PC-9 (cell line): ENCODE measurements at places on chromosomes 16 and 17.

GRCh38 chr17:74373838-74374606, 6.7 kb downstream of the GPR142 start:
- no peak for DNase-seq

DNA sequence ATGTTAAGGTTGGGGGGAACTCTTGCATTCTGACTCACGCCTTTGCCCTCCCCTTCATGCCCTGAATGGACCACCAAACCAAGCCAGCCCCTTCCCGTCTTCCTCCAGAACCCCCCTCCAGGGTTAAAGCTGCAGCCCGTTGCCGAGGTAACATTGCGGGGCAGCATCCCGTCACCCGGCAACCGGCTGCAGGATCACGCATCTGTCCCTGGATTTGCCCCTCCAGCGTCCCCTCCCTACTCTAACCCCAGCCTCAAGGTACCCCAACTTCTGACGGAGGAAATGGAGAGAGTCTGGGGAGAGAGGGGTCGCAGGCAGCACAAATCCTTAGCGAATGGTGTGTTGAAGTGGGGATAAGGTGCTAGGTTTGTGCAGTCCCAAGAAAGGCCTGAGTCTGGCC, 563 bp upstream of the NLGN2 start:
- no peak for DNase-seq

DNA sequence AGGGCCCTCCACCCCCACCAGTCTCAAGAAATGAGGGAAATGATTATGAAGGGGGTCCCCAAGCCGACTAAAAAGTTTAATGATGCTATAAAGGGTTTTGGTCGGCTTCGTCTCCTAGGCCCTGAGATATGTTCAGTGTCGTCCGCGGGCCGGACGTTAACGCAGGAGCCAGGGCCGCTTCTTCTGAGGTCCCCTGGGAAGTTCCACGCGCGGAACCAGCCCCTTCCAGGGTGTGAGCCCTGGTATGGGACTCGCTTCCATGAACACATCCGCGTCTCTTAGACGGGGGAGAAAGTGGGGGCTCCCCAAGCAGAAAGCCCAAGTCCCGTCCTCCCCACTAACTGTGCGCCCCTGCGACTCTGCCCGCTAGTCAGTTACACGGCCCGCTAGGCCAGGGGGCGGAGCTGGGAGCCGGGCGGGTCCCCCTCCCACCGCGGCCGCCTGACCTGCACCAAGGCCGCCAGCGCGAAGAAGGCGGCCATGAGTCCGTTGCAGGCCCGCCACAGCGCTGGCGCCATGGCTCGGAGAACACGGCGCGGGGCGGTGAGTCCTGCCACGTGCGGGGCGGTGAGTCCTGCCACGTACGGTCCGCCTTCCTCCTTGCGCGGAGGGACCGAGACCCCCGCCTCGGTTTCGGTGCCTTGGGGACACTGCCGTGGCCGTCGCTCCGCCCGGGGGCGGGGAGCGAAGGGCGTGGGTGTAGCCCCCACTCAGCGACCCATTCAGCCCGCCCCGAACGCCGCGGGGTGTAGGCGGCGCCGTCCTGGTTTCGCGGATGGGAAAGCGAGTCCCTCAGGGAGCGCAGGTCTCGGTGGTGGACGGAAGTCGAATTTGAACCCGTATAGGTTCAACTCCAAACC, at the start of gene TMEM220:
Gene TMEM220, minus strand, starts transcription at position 690 of the 860 bp plus-strand sequence. Its CDS starts 172 bp downstream, at position 518.
- no peak for DNase-seq

- DNase-seq = no peak
These were observed 17.5 kb upstream of the TNFRSF13B start for GRCh38 chr17:16989230-16989952.

- DNase-seq = no peak
These were observed 22.2 kb upstream of the RAB11FIP4 start for GRCh38 chr17:31369266-31369665.

GRCh38 chr16:52051414-52052172, 495.4 kb downstream of the TOX3 start:
- no peak for DNase-seq

GRCh38 chr17:7131423-7131791, 16.8 kb upstream of the ASGR2 start:
- DNase-seq = no peak

DNA sequence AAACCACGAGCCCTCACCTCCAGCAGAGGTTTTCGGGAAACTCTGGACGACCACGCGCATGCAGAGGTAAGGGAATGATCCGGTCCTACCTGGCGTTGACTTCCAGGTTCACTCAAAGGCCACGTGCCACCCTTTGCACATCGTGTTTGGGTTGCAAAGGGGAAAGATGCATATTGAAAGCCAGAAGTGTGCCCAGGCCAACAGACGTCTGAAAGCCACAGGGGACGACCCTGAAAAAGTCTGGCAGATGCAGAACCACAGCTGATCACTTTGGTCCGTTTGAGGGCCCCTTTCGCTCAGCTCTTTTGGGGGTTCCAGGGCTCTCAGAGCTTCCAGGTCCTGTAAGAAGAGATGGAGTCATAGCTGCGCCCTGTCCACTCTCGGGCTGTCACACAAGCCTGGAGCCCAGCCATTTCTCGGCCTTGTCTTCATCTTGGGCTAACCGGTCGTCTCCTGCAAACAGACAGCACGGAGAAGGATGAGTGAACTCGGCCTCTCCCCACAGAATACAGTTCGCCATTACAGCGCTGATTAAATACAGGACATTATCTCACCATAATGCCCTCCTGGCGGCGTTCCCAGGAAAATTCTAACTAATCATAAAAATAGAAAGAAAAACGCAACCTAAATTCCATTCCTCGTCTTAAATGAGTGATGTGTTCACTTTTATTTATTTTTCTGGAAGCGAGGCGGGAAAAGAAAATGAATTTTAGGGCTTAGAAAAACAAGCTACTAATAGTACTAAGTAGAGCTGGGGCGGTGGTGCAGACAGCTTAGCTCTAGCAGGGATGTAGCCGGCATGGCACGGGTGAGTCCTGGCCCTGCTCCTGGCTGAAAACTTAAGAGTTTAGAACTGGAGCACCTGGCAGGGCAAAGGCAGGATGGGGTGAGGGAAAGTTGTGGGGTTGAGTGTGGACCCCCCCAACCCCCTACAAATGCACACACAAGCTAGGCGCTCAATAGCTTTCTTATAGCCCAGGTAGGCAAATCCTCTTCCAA, 45.5 kb upstream of the ZFHX3 start:
- DNase-seq = no peak

GRCh38 chr17:57559226-57559625, 185.9 kb downstream of the CCDC182 start:
- DNase-seq = no peak

- DNase-seq = no peak
These were observed 134.1 kb upstream of the TOX3 start for GRCh38 chr16:52680993-52681392.
